CD4-positive, alpha-beta T cell treated with Interleukin-4 for 1 hour (primary cell): ENCODE measurements at places on chromosomes 16 and 17.

DNA sequence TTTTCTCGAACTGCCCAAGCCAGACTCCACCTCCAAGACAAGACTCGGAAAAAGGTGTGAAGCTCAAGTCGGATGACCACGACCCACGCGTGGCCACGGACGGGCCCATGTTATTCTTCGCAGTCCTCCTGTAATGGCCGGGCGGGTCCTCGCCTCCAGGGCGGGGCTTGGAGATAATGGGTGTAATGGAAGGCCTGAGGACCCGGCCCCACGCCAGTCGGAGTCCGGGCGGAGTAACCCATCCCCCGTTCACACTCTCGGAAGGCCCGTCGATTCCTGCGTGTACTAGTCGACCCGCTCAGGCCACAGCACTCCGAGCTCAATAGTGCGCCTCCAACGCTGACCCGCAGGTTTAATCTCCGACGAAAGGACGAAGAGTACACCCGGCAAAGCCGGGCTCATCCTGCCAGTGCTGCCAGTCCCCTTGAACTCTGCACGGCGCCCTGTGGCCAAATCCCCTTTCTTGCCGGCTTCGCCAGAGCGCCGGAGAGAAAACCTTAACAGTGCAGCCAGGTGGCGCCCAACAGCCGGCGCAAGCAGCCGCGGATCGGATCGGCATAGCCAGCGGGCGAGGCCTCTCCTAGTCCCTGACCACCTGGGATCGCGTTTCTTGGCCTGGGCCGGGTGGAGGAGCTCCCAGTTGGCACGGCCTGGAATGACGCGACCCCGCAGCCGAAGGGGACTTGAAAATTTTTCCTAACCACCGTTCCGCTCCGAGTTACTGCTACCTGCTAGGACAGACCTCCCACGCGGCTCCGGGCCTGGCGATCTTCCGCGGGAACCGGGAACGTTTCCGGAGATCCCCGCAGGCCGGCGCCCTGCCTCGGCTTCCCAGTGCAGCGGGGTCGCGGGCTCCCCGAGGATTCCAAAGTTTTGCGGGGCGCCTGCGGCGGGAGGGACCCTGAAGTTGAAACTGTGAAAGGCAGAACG, 762.0 kb downstream of the KCNJ18 start:
- no peak for DNase-seq

GRCh38 chr16:4182581-4183236, 59.2 kb downstream of the SRL start:
- DNase-seq: no peak

- no peak for DNase-seq
Measured at GRCh38 chr17:68800751-68801150, 154.4 kb downstream of the ABCA8 start.

DNA sequence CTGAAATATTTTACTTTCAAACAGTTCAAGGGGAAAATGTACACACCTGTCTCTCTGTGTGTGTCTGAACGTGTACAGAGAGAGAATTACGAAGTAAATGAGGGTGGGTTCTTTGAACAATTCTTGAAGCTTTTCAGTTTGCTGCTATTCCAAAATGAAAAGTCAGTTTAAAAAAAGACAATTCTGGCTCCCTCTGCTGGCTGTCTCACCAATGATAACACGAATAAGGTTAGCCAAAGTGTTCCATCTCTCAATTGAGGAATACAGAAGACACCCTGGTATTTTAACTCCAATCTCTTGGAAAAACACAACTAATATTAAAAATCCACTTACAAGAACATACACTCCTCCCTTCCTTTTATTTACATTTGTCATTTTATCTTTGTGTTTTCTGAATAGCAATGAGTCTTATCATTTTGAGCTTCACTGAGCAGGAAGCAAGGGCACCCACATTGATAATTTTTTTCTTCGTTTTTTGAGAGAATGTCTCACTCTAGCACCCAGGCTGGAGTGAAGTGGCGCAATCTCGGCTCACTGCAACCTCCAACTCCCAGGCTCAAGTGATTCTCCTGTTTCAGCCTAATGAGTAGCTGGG, 20.5 kb downstream of the EFTUD2 start:
- DNase-seq: peak; percentile 43

GRCh38 chr16:65185241-65185778, 63.4 kb upstream of the CDH11 start:
- DNase-seq: no peak

- no peak for DNase-seq
Measured at GRCh38 chr16:55055262-55055661, 124.6 kb downstream of the IRX5 start.

DNA sequence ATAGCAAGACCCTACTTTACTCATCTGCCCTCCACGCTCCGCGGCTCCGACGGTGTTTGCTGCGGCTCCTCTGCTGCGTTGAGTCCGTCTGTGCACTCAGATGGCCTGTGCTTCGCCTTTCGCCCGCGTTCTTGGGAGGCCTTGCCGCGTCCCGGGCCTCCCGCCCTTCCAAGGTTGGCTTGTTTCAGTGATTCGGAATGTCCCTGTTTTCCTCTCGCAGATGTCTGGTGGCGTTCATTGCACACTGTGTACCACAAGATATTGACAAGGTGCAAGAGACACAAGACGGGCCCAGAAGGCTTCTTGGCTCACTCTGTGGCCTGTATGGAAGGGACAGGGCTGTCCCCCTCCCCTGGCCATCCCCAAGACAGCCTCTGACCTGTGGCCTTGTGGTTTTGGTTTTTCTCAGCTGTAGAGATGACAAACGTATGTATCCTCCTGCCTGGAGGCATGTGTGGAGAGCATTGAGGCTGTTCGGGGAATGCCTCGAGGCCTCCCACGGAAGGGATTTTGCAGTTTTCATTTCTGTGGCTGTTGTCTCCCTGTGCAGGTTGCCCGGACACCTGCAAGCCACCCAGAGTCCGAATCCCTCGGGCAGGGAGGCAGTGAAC, 15.4 kb downstream of the MGRN1 start:
- no peak for DNase-seq

DNA sequence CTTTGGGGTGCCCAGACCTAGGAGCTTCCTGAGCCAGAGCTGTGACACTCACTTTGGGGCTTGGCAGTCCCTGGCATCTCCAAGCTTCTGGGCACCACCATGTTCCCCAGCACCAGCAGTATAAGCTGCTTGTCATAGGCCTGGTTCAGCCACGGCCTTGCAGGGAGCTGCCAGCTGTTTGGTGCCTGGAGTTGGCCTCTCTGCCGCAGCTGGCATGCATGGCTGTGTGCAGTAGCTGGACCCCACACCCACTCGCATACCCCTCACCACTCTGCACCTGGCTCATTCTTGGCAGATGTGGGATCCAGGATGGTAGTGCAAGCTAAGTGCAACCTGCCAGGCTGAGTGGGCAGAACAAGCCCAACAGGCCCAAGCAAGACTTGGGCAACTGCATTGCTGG, 73.4 kb upstream of the BRD7 start:
- DNase-seq: no peak

GRCh38 chr17:45696442-45696841, 87.7 kb upstream of the CRHR1 start:
- DNase-seq: no peak

DNA sequence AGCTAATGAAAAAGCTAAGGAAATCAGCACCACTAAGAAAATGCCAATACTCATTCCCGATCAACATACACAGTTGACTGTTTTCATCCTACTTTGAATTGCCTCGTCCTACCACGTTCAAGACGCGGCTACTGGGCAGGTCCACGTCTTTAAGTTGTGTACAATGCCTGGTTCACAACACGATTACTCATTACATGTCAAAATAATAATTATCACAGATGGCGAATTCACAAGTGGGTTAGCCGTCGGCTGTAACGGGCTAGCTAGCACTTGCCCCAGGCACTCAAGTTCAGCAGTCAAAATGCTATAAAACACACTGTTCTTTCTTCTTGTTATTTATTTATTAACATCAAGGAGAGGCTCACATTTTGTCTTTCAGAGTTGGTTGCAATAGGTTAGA, 124.2 kb downstream of the ZFHX3 start:
- DNase-seq: no peak

DNA sequence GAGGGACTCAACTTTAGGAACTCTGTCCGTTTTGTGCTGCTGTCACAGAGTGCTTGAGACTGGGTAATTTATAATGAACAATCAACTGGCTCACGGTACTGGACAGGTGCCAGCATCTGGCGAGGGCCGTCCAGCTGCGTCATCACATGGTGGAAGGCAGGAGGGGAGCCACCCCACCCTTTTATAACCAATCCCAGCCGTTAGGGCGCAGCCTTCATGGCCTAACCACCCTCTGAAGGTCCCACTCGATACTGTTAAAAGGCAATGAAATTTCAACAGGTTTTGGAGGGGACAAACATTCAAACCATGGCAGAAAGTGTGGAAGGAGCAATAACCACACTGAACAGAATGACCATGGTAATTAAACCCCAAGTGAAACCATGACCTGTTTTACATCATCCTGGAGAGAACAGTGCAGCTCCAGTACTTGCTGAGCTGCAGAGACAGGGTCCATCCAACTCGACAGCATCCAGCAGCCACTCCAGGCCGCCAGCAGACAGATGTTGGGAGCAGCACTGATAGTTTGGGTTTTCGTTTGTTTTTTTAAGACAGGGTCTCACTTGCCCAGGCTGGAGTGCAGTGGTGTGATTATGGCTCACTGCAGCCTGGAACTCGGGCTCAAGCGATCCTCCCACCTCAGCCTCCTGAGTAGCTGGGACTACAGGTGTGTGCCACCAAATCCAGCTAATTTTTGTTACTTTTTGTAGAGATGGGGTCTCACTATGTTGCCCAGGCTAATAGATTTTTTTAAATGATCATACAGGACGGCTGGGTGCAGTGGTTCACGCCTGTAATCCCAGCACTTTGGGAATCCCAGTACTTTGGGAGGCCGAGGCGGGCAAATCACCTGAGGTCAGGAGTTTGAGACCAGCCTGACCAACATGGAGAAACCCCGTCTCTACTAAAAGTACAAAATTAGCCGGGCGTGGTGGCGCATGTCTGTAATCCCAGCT, 11.0 kb downstream of the CHMP6 start:
- DNase-seq: no peak

- no peak for DNase-seq
Measured at GRCh38 chr17:1870592-1870991, 40.8 kb downstream of the RPA1 start.

GRCh38 chr16:30559690-30560089, 1.5 kb upstream of the ZNF764 start:
- no peak for DNase-seq

- DNase-seq: peak; percentile 68
Measured at GRCh38 chr17:63425483-63425882, 20.6 kb downstream of the CYB561 start.

DNA sequence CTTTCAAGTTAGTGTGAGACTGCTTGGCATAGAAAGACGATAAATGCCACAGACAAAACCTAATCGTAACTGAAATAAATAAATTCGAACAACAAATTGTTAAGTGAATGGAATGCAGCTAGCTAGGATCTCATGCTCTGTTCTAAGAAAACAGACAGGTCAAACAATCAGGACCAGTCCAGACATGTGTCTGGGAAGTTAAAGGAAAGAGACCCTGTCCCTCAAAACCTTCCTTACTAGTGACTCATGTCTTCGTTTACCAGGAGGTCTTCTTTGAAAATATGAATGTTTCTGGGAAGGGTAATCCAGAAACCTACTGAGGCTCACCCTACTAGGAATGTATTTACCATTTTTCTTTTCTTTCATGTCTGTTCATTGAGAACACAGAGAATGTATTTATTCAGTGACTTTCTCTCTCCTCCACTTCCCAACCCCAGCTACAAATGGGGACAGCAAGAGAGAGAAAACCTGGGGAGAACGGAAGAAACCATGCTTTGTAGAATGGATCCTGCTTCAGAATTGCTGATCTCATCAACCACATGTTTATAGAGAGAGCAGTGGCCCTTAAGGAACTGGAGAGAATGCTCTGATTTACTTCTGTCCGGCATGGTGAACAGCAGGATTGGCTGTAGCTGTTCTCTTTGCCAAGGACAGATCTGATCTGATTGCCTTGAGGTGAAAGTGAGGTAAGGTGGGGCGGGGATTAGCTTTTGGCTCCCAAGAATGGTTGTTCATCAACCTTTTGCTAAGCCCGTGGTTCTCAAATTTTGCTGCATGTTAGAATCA, 39.4 kb upstream of the DHX8 start:
- no peak for DNase-seq

GRCh38 chr16:22635357-22635761, 124.7 kb downstream of the NPIPB5 start:
- no peak for DNase-seq

DNA sequence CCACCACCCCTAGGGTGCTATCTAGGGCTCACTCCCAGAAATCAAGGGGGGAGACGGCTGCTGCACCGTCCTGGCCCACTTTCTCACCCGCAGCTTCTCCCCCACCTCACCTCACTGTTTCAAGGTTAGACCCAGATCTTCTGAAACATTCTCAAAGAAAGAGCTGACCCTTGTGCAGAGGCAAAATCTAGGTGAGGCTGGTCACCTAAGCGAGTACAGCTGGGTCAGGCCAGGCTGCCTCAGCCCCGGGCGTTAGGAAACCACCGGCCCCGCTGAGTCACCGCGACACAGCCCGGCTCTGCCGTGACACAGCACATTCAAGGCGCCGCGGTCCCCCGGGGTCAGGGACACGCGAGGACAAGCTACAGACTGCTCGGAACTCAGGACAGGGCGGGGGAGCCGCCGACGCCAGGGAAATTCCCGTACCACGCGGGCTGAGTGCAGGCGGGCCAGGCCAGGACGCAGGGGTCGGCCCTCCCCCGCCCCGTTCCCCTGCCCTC, 27.1 kb downstream of the GNPTG start:
- peak; percentile 77 for DNase-seq

DNA sequence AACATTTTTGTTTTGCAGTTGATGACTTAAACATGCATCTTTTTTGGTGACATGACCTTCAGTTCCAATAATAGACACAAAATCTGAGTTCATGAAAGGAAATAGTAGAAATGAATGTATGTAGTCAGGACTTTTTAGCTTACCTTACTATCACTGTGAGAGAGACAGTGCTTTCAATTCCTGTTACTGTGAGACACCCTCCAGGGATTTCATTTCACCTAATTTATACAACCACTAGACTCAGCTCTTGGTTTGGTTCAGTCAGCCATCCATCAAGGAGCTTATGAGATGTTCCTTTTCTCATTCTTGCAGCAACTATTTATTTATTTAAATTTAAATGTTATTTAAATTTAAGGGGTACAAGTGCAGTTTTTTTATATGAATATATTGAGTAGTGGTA, 77.9 kb downstream of the MAP2K4 start:
- no peak for DNase-seq

- DNase-seq: no peak
Measured at GRCh38 chr16:9060225-9060624, 31.2 kb upstream of the HAPSTR1 start.

GRCh38 chr17:82977606-82978005, 101.8 kb upstream of the METRNL start:
- DNase-seq: no peak

- peak; percentile 86 for DNase-seq
Measured at GRCh38 chr17:4412933-4413831, 20.6 kb upstream of the SPNS3 start.

GRCh38 chr17:42514867-42515266, 21.2 kb upstream of the NAGLU start:
- DNase-seq: no peak

DNA sequence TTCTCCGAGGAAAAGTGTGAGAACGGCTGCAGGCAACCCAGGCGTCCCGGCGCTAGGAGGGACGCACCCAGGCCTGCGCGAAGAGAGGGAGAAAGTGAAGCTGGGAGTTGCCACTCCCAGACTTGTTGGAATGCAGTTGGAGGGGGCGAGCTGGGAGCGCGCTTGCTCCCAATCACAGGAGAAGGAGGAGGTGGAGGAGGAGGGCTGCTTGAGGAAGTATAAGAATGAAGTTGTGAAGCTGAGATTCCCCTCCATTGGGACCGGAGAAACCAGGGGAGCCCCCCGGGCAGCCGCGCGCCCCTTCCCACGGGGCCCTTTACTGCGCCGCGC, at the start of gene ERBB2:
Gene ERBB2, plus strand, starts transcription at position 247 of the 330 bp plus-strand sequence. CDS start 175 bp downstream, outside the sequence.
- DNase-seq: no peak

- DNase-seq: no peak
Measured at GRCh38 chr16:64754279-64754678, 367.6 kb downstream of the CDH11 start.

- DNase-seq: no peak
Measured at GRCh38 chr17:50474523-50474922, 4.1 kb upstream of the RSAD1 start.
